ENCODE measurements at places on chromosomes 11 and 22.

GRCh38 chr22:42724062-42724461, 3.4 kb upstream of the A4GALT start:
- DNase-seq, result no peak

GRCh38 chr22:19701420-19702145, 12.7 kb upstream of the SEPTIN5 start:
- DNase-seq, result no peak

GRCh38 chr11:19084661-19085315, 24.3 kb upstream of the MRGPRX2 start:
- DNase-seq, result no peak

GRCh38 chr11:17003426-17003825, 10.8 kb downstream of the PLEKHA7 start:
- DNase-seq, result no peak

DNA sequence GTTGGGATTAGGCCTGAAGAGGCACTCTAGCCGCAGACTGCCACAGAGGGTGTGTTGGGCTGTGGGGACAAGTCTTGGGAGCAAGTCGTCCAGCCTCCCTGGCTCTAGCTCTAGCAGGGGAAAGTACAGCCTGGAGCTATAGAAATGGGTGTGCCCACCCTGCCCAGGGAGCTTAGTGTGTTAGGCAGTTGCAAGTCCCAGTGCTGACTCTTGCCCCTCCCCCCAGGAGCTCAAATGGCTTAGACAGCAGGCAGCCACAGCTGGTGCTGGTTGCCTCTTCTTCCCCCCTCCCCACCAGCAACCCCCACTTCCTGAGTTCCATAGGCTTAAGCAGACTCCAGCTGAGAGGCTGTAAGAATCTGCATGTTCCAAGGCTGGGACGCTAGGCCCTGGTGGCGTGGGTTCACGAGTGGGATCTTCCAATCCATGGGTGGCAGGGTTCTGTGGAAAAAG, 61.2 kb downstream of the GUCY1A2 start:
- no peak for DNase-seq

DNA sequence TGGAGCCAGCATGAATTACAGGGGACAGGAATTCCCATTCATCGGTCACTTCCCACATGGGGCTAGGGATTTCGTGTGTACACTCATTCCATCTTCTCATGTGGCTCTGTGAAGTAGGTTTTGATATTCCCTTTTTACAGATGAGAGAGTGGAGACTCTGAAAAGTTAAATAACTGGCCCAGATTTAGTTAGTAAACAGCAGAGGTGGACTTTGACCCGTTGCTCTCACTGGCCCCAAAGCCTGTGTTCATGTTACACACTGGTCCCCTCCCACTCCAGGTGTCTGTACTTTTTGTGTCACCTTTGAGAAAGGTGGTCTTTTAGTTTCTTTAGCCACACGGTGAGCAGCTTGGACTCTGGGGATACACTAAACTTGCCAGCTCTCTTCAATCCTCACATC, 108.5 kb downstream of the MICAL2 start:
- DNase-seq, result no peak

DNA sequence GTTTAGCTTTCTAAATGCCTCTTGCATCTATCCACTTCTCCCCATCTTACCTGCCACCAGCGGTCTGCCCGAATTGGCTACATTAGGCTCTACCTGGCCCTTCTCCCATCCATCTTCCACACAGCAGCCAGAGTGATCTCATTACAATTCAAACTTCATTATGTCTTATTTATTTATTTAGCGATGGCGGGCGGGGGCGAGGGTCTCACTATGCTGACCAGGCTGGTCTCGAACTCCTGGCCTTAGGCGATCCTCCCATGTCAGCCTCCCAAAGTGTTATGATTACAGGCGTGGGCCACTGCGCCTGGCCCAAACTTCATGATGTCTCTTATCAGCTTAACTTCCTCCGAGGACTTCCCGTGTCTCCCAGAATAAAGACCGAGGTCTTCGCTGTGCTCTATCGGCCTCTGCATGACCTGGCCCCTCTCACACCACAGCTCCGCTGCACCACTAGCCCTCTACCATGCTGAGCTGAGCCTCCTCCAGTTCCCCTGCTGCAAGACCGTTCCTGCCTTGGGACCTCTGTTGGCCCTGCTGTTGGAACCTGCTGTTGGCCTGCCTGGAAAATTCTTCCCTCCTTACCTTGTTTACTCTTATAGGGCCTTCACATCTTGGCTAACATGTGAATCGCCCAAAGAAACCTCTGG, 870 bp upstream of the CTTN start:
- no peak for DNase-seq

GRCh38 chr11:35632301-35632700, 14.0 kb downstream of the FJX1 start:
- DNase-seq, result no peak

- peak; percentile 75 for DNase-seq
Observed at GRCh38 chr11:65426839-65427690, 4.5 kb downstream of the NEAT1 start.

DNA sequence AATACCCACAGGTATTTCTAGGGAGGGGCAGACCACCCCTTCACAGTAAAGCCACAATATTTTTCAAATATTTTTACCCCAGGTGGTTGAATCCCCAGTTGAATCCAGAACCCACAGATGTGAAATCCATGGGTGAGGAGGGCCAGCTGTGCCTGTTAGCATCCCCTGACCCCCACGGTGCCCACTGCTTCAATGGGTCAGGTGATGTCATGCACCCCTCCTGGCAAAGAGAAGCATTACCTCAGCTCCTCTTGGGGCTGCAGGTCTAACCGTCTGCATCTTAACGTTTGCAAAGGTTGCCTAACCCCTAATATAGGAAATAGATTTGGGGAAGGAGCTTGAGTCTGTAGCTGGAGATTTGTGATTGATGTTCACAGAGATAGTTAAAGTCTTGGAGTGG, 24.7 kb upstream of the IL17RA start:
- no peak for DNase-seq

DNA sequence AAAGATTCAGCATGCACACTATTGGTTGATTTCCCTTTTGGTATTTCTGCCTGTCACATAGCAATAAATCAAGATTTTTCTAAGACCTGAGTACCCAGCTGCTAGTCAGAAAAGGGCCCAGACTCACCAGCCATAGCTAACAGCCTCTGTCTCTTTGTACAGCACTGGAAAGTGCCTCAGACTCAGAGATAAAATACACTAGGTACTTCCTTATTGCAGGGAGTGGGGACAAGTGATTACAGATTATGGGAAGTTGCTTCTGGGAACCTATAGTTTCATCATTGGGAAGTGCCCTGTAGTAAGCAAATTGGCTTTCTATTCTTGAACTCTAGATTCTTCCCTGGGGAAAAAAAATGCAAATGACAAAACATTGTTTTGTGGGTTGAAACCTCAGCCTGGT, at the start of gene CASP5:
Gene CASP5, minus strand, starts transcription at position 166 of the 400 bp plus-strand sequence. Its CDS starts 32 bp downstream, at position 134.
- DNase-seq, result no peak

GRCh38 chr22:46242076-46242475, 8.0 kb downstream of the CDPF1 start:
- DNase-seq, result no peak

- no peak for DNase-seq
Observed at GRCh38 chr22:31945971-31946680, 1.8 kb downstream of the YWHAH start.

- DNase-seq, result no peak
Observed at GRCh38 chr11:118783724-118784495, 7.1 kb downstream of the DDX6 start.

DNA sequence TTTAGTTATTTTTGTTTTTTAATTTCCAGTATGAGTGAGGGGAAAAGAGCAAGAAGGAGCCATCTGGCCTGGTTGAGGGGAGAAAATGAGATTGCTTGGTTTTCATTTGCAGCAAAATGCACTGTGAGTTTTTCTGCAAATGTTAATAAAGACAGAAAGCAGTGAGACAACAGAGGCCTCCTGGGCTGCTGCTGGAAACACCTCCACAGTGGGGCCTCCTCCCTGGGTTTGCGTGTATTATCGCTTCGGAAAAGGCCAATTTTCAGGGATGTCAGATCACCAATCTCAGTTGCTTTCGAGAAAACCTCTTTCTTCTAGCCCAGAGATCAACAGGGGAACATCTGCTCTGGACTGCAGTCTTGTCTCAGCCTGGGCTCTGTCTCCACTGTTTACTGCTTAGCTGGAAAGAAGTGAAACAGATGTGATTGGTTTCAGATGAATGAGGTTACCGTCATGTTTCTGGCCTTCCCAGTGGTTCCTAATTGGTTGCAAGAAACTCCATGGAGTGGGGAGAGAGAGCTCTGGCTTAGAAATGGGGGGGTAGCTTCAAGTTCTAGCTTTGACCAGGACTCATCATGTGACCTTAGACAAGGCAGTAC, 17.3 kb downstream of the TSPAN18 start:
- no peak for DNase-seq

- DNase-seq, result no peak
Observed at GRCh38 chr11:40227730-40228129, 1231.7 kb downstream of the LRRC4C start.

GRCh38 chr22:40216041-40216756, 38.5 kb downstream of the TNRC6B start:
- DNase-seq, result peak; percentile 20

DNA sequence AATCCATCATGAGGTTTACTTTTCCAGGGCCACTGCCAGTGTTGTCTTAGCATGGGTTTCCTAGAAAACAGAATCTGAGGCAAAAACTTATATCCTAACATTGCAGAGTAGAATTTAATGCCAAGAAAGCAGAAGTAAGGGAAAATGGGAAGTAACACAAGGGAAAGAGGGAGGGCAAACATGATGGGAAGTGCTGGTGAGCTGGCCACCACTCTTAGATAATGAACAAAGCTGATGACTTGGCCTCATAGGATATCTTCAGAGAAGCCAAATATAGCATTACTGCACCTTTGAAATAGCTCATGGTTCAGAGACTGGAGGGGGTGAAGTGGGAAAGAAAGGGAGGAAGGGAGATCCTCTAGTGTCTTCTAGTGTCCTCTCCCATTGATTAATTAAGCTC, 24.8 kb upstream of the CALCB start:
- no peak for DNase-seq

GRCh38 chr11:10116588-10116987, 177.4 kb downstream of the SBF2 start:
- DNase-seq, result no peak

DNA sequence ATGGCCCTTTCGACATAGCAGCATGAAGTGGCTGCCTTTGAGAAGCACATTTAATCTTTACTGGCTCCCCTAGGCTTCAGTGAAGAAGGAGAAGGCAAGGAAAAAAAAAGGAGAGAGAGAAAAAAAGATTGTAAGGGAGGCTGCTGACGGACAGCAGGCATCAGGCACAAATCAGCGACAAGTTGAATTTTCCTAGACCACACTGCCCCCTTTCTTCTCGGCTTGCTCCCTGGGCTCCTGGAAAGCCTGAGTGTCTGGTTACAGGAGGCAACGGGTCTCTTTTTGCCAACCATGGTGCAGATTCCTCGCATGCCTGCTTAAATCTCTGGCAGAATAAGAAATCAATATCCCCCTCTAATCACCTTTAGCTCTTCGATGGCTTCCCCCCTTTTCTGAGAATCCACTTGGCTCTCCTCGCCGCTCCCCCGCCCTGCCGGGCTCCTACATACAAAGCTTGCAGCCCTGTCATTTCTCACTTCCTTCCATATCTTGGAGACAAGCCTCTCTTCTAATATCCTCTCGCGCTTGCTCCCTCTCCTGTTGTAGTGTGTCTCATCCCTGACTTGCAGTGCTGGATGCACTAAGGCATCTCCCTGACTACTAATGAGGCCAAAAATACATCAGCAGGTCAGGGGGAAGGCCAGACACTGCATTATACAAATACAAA, 14.3 kb downstream of the BLID start:
- DNase-seq, result no peak

DNA sequence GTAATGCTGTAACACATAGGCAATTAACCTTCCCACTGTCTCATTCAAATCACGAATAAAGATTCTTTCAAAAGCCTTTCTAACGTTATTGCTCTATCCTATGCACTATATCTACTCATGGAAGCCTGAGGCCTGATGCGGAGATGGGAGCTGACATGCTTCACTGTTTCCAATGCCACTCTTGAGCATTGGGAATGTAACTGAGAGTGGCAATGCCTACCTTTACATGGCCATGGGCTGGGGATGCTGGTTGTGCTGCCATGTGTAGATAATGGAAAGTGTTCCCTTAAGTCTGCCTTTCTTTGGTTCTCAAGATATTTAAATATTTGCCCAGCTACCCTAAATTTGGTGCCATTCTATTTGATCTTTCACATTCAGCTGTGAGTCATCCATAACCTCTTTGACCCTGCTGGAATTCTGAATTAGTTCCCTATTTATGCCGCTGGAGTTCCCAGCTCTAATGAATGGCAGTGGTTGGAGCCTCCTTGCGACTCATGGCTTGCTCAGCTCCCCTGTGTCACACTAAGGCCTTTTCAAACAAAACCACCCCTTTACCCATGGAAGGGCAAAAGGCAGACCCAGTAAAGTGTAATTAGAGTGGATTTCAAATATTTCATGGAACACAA, 21.4 kb upstream of the DKK3 start:
- no peak for DNase-seq

GRCh38 chr22:22713416-22713815, 69.0 kb downstream of the GGTLC2 start:
- no peak for DNase-seq

DNA sequence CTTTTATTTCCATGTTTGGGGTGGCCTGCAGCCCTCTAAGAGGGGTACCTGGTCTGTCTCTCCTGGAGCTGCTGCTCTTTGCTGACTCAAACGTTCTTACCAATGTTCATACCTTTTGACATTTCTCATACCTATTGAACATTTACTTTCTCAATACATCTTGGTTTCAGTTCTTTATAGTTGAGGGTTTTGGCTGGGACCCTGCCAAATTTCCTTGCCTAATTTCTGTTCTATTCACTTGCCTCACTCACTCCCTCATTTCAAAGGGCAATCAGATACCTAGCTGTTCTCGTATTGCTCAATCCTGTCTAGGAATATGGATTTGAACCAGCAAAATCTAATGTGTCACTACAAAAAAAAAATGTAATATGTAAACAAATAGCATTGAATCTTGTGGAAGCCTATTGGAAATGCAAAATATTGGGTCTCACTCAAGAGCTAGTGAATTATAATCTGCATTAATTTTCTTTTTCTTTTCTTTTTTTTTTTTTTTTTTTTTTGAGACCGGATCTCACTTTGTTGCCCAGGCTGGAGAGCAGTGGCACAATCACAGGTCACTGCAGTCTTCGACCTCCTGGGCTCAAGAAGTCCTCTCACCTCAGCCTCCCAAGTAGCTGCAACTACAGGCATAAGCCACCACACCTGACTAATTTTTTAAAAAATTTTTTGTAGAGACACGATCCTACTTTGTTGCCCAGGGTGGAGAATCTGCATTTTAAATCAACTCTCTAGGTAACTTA, 7.5 kb downstream of the OR6M1 start:
- no peak for DNase-seq

- DNase-seq, result no peak
Observed at GRCh38 chr22:35537232-35537631, 3.4 kb upstream of the RASD2 start.

GRCh38 chr11:115463606-115464005, 40.6 kb downstream of the CADM1 start:
- no peak for DNase-seq

GRCh38 chr11:62678770-62679696, at the start of gene UBXN1:
UBXN1 (minus strand) TSS chr11:62679073; CDS start chr11:62678923, 150 bp downstream.
- peak; percentile 84 for DNase-seq

Measured in CD4-positive, alpha-beta T cell treated with Interleukin-15 for 1 hour (primary cell).